ENCODE measurements at places on chromosomes 13 and 19.

- no peak for DNase-seq
Measured at GRCh38 chr13:78832461-78832860, 173.5 kb upstream of the OBI1 start.

GRCh38 chr13:55615081-55615480 is 1525.6 kb upstream of the PRR20A start:
- DNase-seq, result no peak

DNA sequence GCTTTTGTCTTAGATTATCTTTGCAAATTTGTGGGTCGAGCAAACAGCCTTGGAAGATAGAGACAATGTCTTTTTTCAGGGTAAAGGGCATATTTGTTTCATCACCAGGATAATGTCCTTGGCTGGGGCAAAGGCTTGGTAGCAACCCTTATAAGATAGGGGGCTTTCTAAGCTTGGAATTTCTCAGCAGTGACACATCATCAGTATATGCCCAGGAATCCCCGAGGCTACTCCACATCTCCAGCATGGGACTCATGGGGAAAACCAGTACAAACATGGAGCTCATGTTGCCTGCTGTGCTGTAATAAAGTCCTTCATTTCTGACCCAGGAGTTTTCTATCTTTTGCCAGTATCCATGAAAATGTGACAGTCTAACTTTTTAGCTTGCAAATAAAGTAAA is 77.1 kb downstream of the DCLK1 start:
- no peak for DNase-seq

GRCh38 chr13:114077933-114078325 is 54.5 kb downstream of the RASA3 start:
- no peak for DNase-seq

GRCh38 chr13:53324656-53325055 is 296.0 kb downstream of the OLFM4 start:
- no peak for DNase-seq

GRCh38 chr19:52343548-52343947 is 7.5 kb downstream of the ZNF610 start:
- no peak for DNase-seq

DNA sequence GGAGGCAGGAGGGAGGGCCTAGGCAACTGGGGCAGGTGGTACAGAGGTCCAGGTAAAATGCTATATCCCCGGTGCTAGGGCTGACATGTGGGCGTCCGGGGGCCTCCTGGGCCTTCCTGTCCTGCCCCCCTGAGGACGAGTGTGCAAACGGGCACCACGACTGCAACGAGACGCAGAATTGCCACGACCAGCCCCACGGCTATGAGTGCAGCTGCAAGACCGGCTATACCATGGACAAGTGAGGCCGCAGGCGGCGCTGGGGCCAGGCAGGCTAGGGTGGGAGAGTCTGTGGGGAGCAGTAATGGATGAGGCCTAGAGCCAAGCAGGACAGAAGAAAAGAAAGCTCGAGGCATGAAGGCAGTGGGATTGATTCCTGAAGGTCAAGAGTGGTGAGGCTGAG is 21.3 kb downstream of the CNFN start:
- DNase-seq, result no peak

DNA sequence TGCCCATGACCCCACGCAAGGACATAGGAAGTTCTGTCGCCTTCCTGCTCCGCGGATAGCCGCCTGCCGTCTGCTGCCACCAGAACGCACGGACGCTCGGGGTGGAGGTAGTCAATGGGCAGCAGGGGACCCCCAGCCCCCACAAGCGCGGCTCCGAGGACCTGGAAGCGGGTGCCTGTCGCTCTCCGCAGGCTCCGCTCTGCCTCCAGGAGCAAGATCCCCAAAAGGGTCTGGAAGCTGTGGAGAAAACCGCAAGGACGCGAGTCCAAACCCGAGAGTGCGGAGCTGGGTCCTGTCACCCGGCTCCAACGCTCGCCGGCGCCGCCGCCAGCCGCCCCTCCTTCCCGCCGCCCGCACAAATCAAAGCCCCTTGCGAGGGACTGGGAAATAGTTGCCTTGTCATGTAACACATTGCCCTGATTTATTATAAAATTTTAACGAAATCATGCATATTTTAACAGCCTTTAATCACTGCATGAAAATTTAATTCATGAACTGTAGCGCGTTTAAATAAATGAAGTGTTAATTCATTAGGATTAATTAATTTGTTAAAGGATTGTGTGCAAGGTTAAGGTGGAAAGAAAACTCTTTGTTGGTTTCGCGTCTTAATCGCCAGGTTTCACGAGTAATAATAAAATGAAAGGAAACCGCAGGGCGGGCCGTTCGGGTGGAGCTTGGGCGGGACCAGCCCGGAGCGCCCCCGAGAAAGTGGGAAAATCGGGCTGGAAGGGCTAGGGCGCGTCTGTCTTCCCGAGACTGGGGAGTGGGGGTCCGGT is 5.5 kb upstream of the POU4F1 start:
- DNase-seq, result no peak

GRCh38 chr19:4292515-4292914 is 9.7 kb downstream of the TMIGD2 start:
- no peak for DNase-seq

Data from NCI-H226 (cell line).